ENCODE measurements at places on chromosomes 6 and 20. TPM values are rescaled to one million over a fixed set of nuclear protein-coding genes. Genes with fewer than 3 reads are reported as not detected.
A peak's percentile ranks its signal among the peaks of the same experiment; 100 is the strongest.

The ARMH2 gene
- total RNA-seq: not detected

The SYNDIG1 gene
- total RNA-seq: 1.0 TPM

The SCGN gene
- total RNA-seq: not detected

The BANF2 gene
- not detected for total RNA-seq

DNA sequence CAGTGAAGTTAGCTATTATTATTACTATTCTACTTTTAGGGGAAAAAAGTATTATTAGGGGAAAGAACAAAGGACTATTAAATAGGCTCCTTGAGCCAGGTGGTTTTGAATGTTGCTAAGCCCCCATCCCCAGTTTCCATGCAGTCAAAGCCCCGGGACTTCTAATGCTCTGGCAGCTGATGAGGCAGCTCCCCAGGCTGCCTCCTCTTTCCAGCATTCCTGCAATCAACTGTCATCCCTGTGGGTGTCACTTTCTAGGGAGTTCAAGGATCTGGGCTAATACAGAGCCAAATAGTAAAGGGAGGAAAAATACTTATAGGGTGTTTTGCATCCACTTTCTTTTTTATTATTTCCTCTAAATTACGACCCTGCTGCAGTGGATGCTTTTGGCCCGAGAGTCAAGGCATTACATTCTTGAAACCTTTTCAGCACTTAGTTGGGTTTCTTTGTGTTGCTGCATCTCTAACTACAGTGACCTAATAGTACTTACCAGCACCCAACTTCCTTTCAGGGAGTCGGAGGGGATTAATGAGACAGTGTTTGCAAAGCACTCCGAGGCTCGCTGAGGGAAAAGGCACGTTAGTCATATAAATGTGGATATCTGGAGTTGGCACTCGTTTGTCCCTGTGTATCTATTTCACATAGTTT, 303.9 kb upstream of the MAP3K7 start:
- peak; percentile 51 for DNase-seq

GRCh38 chr20:25750765-25751696, 54.4 kb upstream of the ZNF337 start:
- peak; percentile 19 for DNase-seq

DNA sequence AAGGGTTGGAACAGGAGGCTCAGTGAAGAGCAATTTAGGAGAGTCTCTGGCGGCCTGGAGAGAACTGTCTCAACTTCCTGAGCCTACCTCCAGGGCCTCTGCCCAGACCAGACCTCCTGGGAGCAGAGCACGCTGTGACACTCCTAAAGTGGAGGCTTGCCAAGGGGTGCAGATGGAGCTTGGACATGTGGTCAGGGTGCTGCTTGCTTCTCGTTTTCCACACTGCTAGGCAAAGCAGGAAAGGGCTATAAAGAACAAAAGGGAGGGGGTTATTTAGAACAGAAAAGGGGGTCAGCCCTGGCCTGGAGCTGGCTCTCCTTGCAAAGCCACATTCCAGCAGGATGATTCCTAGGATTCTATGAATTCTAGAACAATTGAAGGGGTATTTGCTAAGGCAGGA, 145.7 kb upstream of the GGTLC1 start:
- no peak for DNase-seq

The VGLL2 gene
- total RNA-seq: not detected

DNA sequence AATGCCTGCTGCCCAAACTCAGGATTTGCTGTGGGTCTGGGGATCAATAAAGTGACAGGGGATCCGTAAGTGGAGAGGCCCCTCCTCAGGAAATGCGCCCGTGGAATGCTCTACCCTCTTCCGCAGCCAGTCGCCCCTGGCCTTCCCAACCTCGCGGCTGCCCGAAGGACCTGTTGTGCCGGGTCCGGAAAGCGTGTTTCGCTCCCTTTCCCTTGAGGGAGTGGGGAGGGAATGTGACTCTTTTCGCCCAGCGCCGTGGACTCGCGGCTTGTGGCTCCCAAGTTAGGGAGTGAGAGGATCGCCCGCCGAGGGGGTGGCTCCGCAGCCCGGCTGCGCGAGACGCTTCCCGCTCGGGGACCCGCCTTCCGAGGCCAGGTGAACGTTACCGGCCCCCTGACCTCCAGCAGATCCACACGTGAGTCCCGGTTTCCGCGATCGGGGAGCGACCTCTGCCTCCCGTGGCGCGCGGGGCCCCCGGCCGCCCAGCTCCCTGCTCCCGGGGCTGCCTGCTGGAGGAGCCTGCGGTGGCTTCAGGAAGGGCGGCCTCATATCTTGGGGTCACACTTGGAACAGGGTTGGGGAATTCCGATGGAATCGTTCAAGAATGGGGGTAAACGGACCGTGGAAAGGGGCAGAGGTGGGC, 666 bp downstream of the TPD52L1 start:
- peak; percentile 34 for DNase-seq

DNA sequence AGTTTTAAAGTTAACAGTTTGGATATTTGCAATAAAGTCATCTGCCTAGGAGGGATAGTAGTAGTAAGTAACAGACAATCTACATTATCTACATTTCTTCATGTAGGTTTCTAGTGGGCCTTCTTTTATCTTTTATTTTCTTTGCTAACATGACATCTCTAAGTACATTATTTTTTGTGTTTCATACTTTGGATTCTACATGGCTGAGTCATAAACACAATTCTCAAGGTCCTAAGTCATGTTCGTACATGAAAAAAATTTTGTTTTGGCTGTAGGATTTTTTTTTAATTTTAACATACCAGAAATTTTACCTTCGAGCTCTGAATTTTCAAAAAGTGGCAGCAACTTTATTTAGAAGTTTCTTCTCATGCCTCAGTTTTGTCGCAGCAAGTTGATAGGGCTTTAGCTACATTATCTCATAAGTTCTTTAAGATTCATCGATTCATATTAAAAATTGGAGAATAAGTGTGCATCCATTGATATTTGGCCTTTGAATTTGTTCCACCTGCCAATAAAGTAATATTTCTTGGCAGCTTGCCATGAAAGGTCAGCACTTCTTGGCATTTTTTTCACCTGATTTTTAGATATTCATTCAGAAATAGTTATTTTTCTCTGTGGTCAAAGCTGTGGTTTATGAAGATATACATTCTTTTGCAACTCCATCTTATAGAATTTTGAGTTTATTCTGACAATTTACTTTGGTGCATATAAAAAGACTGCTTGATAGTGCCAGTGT, 146.2 kb downstream of the GRIK2 start:
- DNase-seq: no peak

- DNase-seq: no peak
Measured at GRCh38 chr6:87182321-87182720, 27.0 kb downstream of the ZNF292 start.

DNA sequence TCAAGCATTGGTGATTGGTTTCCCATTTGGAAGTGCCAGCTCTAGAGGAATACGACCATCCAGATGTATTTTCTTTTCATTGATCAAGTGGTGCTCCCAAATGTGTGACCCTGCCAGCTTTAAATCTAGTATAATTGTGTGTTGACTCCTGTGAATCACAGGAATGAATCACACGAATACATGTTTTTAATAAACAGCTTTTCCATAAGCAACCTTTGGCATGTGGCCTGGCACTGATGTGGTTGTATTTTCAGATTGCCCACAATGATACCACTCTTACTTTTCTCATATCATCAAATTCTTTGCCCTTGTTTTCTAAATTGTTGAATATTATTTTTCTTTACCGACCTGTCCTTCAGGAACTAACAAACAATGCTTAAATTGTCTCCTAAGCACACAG, 367 bp downstream of the GSTA3 start:
- no peak for DNase-seq

The ETV7 gene
- total RNA-seq: 0.11 TPM

The SOX4 gene
- 147 TPM for total RNA-seq

GRCh38 chr6:62298745-62299392, 12.8 kb upstream of the KHDRBS2 start:
- no peak for DNase-seq

The THEMIS gene
- total RNA-seq: not detected

The HCRTR2 gene
- not detected for total RNA-seq

DNA sequence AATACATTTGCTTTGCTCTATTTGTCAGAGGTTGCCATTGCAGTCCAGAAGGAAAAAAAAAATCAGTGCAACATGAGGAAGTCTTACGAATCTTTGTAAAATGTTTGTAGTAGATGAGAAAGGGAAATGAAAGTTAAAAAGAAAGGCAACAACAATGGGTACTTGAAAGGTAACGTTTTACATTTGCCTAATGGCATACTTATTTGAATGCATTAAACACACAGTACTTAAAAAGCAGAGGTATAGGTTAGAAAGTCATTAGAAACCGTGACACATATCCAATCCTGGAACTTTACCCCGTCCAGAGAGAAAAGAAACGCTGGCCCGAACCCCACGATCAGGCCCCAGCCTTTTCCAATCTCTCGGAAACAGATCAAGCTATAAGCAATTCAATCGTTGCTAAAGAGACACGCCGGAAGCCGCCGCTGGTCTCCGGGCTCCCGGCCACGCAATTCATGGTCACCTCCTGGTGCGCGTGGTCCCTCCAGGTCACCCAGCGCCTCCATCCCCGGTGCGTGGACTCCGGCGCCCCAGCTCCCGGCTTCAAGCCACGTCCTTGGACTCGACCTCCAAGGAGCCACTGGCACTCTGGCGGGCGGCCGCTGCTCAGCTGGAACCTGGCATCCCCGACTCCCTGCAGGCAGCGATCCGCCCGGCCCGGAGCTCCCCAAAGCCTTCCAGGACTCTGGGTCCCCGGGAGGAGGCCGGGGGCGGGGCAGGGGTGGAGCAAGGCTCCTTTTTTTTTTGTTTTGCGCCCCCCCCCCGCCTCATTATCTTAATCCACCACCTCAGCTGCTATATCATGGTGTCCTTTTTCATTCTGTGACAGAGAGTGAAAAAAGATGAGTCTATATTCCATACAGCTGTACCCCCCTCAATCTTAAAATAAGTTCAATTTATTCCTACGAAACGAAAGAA, at the start of gene SLC18B1:
Gene SLC18B1, minus strand, starts transcription at position 687 of the 918 bp plus-strand sequence. Its CDS starts 181 bp downstream, at position 506.
- DNase-seq: peak; percentile 76

The CAPN11 gene
- 0.40 TPM for total RNA-seq

GRCh38 chr6:2407525-2407924, 162.1 kb upstream of the GMDS start:
- DNase-seq: no peak

- DNase-seq: no peak
Measured at GRCh38 chr6:114862819-114863218, 520.0 kb upstream of the HS3ST5 start.

The SLC17A1 gene
- total RNA-seq: not detected

GRCh38 chr6:7731294-7731693, 5.4 kb downstream of the BMP6 start:
- no peak for DNase-seq

The GRM1 gene
- total RNA-seq: 0.79 TPM

The GABRR1 gene
- total RNA-seq: not detected

DNA sequence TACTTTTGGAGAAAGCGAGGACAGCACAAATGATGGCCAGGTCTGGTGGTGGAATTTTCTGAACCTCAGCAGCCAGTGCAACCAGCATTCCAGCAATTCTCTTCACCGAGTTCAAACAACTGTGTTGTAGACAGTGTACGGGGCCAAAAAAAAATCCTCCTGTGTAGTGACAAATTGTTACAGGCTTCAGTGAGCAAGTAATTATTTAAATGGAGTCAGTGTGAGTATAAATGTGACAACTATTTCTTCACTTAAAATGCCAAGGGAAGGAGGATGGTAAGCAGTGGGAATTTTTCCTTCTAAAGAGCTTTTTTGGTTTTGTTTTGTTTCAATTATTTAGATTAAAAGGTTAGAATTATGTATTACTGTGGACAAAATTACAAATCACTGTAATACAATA, 154.1 kb downstream of the TMEM242 start:
- DNase-seq: no peak

DNA sequence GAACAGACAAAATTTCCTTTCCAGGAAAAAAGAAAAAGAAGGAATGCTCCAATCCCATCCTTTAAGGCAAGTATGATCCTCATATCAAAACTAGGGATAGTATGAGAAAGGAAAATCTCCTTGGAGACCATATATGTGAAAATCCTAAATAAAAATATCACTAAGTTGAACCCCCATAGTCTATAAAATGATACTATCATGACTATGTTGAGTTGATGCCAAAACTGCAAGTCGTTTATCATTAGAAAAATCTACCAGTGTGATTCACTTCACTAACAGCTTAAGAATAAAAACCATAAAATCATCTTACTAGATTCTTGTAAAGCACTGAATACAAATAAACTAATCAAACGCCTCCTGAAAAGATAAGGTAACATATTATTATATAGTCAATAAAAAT, 76.6 kb upstream of the STXBP5 start:
- no peak for DNase-seq

DNA sequence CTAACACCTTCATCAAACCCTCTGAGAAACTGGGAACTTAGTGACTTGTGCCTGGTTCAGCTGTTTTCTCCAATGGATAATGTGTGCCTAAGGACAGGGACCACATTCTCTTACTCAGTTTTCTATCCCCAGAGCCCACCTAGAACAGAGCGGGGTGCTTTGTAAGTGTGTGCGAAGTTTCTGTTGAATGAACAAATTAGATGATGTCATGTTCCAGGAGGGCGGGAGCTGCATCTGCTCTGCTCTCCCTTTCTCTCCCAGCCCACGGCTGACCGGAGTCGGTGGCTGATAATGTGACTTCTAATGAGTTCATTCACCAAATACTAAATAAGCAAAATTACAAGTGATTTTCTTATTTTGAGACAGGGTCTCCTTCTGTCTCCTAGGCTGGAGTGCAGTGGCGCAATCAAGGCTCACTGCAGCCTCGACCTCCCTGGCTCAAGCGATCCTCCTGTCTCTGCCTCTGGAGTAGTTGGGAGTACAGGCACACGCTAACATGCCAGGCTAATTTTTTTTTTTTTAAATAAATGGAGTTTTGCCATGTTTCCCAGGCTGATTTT, 60.7 kb upstream of the FNDC1 start:
- DNase-seq: no peak

The PSORS1C1 gene
- not detected for total RNA-seq

DNA sequence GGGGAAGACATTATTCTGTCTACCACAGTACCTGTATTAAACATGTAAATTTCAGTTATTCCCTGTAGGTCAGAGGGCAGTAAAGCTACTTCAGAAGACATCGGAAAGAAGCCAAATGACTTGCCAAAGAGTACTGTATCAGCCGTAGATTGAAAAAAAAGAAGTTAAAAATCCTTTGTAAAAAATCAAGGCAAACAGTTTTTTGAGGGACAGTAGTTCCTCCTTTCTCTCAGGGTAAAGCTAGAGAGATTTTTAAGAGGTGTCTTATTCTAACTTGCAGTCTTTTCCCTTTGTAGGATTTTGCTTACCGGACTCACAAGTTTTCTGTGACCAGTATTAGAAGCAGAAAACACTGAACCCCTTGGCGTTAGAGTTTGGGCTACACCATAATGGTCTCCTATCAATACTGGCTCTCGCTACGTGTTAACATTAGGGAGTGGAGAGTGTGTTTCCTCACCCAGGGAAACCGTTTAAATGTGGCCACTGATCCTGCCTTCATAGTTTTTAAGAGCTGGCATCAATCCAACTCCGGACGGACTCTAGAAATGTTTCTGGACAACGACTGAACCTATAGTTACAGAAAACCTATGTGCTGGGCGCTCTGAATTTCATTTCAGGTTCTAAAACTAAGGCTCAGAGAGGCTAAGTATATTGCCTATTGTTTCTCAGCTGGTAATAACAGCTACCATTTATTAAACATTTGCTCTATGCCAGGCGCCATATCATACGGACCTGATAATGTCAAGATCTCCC, 1.3 kb upstream of the ASXL1 start:
- no peak for DNase-seq

GRCh38 chr6:43932259-43933147, 162.5 kb downstream of the VEGFA start:
- DNase-seq: no peak

- no peak for DNase-seq
Measured at GRCh38 chr20:60091861-60092260, 133.6 kb downstream of the CDH26 start.

GRCh38 chr6:98824162-98824901, 10.0 kb upstream of the POU3F2 start:
- peak; percentile 65 for DNase-seq

The SLC25A27 gene
- total RNA-seq: 25.9 TPM

The C6orf58 gene
- total RNA-seq: not detected
